ENCODE measurements at places on chromosomes 5 and 9.

DNA sequence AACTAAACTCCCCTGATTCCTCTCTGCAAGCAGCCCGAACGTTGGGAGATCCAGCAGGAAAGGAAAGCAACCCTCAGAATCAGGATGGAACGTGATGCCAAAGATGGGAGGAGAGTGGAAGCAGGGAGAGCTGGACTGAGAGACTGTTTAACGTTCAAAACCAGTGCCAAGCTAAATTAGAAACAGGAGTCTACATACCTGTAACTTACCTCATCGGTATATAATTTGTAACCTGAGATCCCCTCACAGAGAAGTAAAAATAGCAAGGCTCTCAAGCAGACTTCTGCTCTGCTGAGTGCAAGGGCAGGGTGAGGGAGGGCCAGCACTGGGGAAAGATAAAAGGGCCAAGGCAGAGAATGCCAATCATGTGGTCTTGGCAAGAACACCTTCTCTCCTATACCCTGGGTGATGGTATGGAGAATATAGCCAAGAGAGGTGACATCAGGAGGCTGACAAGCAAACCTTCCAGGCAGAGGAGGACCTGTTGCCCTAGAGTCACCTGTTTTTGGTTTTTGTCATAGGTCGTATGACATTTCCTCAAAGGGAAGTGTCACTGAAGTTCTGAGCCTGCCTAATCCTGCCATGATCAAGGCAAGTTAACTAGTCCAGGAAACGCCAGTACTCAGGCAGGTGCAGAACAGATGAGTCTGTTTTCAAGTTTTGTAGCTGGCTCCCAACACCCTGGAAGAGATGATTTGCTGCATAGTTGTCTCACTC lies 472.0 kb downstream of the NFIB start:
- DNase-seq: no peak

DNA sequence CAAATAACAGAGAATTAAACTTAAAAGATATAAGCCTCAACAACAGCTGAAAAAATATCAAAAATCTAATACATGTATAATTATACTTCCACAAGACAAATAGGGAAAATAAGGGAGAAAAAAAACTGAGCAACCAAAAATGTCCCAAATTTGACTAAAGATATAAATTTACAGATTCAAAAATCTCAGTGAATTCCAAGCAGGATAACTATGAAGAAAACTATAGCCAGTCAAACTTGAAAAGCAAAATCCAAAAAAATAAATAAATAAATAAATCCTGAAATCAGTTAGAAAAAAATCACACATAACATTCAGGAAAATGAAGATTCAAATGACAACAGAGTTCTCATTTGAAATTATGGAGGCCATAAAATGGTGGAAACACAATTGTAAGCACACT lies 56.7 kb downstream of the AGTPBP1 start:
- no peak for DNase-seq

- DNase-seq: no peak
These were observed 6.6 kb downstream of the PLK2 start for GRCh38 chr5:58453306-58453705.

DNA sequence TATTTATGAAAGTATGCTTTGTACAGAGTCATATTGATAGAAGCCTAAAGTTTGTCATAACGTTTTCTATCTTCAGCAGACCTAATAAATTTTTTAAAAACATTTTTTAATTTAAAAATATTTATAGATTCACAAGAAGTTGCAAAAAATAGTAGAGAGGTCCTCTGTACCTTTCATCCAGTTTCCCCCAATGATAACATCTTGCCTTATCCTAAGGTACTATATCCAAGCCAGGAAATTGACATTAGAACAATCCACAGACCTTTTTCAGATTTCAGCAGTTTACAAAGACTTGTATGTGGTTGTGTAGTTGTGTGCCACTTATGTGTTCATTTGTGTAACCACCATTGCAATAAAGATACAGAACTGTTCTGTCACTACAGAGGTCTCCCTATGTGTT lies 88.5 kb downstream of the SLC12A2 start:
- no peak for DNase-seq

GRCh38 chr5:55594671-55595070 lies 59.9 kb upstream of the PLPP1 start:
- no peak for DNase-seq

GRCh38 chr9:134808447-134808792 lies 72.2 kb upstream of the FCN2 start:
- DNase-seq: no peak

DNA sequence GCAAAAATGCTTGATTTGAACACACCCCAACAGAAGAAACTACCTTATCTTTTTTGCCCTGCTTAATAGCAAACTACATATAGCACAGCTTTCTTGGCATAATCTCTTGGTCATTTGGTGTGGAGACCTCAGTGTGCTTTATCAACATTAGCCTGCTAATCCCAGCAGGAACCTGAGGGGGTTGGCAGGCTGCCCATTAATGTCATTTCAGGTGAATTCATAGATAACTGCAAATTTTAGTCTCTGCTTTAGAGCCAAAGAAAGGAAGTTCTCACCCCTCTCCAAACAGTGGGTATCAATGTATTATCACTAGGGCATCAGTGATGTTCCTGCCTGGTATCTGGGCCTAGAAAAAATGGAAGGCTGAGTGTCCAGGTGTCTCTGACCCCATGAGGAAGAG lies 489.0 kb downstream of the NTRK2 start:
- DNase-seq: no peak

DNA sequence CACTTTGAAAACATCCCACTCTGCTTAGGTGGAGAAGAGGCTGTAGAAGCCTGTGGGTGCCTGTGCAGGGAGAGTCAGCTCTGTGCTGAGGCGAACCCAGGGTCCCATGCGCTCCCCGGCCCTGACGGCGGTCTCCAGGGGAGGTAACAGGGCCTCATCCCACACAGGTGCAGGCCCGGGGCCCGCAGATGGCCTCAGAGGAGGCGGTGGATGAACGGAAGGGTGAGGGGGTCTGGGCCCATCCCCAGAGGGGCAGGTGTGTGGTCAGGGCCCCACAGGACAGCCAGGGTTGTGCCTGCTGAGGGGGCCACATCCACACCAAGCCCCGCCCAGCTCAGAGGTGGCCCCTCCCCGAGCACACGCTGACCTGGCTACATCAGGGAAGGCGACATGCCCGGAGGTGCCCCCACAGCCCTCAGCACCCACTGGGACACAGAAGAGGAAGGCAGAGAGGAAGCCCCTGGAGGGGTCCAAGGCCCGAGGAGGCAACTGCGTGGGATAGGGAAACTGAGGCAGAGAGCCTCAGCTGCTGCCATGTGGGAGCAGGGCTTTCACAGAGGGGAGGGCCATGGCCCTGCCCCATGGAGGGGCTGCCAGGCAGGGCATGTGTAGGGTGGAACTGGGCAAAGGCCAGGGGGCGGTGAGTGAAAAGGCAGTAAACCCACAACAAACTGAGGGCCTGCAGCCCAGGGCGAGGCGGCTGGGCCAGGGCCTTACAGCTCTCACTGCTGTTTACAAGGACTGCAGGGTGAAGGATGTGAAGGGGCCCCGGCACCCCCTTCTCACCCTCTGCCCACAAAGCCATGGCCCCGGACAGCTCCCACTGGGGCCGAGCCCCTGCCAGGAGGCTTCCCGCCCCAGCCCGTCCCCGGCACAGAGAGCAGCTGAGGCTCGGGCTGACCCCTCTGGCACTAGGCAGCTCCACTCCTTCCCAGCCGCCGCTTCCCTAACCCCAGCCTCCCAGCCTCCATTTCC lies 29.5 kb downstream of the EXD3 start:
- DNase-seq: no peak

DNA sequence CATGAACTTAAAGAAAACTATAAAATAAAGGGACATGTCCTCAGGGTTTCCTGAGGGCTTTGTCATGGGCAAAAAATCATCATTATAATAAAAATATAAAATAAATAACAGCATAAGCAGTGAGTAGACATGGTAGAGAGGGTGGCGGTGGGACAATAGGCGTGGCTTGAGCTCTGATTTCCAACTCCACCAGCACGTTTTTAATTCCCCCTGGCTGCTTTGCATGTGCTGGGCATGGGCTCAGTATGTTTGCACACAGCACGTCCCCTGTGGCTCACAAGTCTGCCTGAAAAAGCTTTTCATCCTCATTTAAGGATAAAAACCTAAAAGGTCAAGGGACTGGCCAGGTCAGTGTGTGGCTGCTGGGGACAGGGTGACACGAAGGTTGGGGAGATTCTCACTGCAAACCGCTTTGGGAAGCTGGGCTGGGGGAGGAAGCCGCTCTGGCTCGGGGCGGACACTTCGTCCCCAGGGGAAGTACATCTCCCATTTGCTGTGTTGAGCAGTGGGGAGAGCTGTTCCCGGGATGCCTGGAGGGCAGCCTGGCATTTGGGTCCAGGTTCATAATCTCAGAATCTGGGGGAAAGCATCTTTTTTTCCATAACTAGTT lies 32.6 kb downstream of the NKX2-5 start:
- no peak for DNase-seq

DNA sequence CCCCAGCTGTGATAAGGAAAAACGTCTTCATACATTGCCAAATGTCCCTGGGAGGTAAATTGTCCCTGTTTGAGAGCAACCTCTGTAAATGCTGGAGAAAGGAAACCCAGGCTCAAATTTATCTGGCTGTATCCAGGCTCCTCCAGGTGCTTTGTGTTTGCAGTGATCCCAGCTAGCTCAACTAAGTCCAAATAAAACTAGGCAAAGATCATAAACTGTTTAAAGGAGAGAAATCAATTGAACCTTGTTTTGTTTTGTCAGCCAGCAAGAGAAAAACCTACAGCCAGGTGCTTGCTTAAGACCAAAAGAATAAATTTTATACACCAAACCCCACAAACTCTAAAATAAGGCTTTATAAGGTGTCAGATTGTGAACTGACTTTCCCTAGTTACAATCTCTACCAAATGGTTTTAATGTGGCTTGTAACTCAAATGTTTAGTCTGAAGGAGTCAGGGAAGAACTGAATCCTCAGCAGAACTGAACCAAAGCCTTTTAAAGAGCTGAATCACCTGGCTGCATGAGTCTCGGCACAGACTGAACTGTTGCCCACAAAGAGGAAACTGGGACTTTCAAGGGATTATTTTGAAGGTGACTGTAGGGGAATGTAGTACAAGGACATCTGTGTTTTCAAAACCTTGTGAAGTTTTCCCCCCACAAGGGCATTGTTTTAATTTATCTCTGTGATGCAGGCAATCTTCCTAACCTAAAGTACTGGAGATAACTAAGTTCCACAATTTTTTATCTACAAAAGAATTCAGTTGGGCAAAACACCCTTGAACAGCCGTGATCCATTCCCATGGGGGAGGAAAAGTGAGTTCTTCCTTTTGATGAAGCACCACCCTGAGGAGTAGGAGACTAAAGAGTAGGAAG lies 201.7 kb upstream of the TARS1 start:
- no peak for DNase-seq

DNA sequence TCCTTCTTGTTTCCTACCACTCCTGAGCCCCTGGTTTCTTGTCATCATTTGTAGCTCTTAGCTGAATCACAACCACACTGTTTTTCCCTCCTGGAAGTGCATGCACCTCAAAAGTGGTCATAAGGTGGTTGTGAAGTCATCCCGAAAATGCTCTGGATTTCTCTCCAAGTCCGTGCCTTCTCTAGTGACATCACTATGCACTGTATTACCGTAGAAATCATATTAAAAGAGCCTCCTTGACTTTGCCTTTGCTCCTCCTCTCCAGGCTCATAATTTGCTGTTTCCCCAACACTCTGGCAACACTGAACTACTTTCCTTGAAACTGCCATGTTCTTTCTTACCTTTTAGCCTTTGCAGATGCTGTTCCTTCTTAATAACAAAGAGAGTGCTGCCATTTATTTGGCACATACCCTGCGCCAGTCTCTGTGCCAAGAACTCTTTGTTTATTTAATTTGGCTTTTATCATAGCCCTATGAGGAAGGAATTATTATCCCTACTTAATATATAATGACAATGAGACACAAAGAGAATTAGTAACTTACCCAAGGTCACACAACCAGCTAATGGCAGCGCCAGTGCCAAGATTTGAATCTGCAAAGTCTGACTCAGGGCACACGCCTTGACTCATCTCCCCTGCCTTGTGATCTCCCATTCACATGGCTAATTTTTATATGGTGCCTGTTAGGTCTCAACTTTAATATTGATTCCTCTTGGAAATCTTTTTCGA lies 115.4 kb downstream of the KIF4B start:
- DNase-seq: no peak

All from cortex of kidney (tissue), 1 donor.